ENCODE measurements at places on chromosomes 12 and 14. TPM values are rescaled to one million over a fixed set of nuclear protein-coding genes. Genes with fewer than 3 reads are reported as not detected.

PNMA1 gene
- polyA plus RNA-seq: 25.4 TPM

KRT85 gene
- polyA plus RNA-seq: not detected

RASSF8 gene
- 4.3 TPM for polyA plus RNA-seq

RPL10L gene
- polyA plus RNA-seq: not detected

PPFIA2 gene
- 0.40 TPM for polyA plus RNA-seq

IRF9 gene
- 50.7 TPM for polyA plus RNA-seq

PPFIBP1 gene
- 12.5 TPM for polyA plus RNA-seq

CLEC1A gene
- 0.80 TPM for polyA plus RNA-seq

GYS2 gene
- polyA plus RNA-seq: not detected

HOXC12 gene
- not detected for polyA plus RNA-seq

RNF212B gene
- polyA plus RNA-seq: not detected

PRKD1 gene
- 3.1 TPM for polyA plus RNA-seq

WNT1 gene
- polyA plus RNA-seq: not detected

LUM gene
- 22.4 TPM for polyA plus RNA-seq

CABP1 gene
- polyA plus RNA-seq: 5.7 TPM

BCL11B gene
- 0.07 TPM for polyA plus RNA-seq

HOTAIR gene
- not detected for polyA plus RNA-seq

SSTR1 gene
- polyA plus RNA-seq: 0.95 TPM

C12orf43 gene
- 6.7 TPM for polyA plus RNA-seq

SERPINA3 gene
- 1,409 TPM for polyA plus RNA-seq

DDX47 gene
- polyA plus RNA-seq: 17.9 TPM

C12orf54 gene
- polyA plus RNA-seq: 0.77 TPM

KRT75 gene
- polyA plus RNA-seq: not detected

AQP5 gene
- 2.5 TPM for polyA plus RNA-seq

LRCOL1 gene
- polyA plus RNA-seq: not detected

FAM222A gene
- polyA plus RNA-seq: 5.6 TPM

NTN4 gene
- polyA plus RNA-seq: 18.1 TPM

POTEM gene
- polyA plus RNA-seq: not detected

SCNN1A gene
- 87.8 TPM for polyA plus RNA-seq

TMPRSS12 gene
- polyA plus RNA-seq: not detected

HOXC5 gene
- polyA plus RNA-seq: not detected

DDN gene
- polyA plus RNA-seq: 0.04 TPM

SERPINA12 gene
- polyA plus RNA-seq: not detected

KRT86 gene
- polyA plus RNA-seq: 3.2 TPM

MMP17 gene
- 21.5 TPM for polyA plus RNA-seq

CLEC12A gene
- 0.19 TPM for polyA plus RNA-seq

NUP107 gene
- 17.2 TPM for polyA plus RNA-seq

SYT10 gene
- 0.05 TPM for polyA plus RNA-seq

KRT6A gene
- polyA plus RNA-seq: 0.15 TPM

C12orf60 gene
- polyA plus RNA-seq: 0.72 TPM

RNFT2 gene
- 1.6 TPM for polyA plus RNA-seq
